NCI-H2227 treated with DMSO at 0.1 percent for 48 hours (cell line): ENCODE measurements at places on chromosomes 12 and 14.

DNA sequence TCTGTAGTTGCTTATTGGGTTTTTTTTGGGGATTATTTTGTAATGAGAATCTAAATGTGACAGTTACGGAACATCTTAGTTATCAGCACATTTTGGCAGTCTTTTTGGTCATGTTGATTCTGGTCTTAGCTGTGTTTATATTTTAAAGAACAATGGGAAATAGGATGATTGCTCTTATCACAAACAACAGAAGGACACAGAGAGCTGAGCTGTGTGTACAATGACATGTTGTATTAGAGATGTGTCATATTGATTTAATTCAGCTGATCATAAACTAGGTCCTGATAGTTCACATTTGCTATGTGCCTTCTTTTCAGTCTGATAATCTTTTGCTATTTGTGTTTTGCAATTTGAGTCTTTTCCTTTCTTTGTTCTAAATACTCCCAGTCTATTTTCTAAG lies 781.7 kb downstream of the TRHDE start:
- no peak for DNase-seq

GRCh38 chr14:77122526-77123125 lies 19.0 kb downstream of the ZDHHC22 start:
- no peak for DNase-seq

DNA sequence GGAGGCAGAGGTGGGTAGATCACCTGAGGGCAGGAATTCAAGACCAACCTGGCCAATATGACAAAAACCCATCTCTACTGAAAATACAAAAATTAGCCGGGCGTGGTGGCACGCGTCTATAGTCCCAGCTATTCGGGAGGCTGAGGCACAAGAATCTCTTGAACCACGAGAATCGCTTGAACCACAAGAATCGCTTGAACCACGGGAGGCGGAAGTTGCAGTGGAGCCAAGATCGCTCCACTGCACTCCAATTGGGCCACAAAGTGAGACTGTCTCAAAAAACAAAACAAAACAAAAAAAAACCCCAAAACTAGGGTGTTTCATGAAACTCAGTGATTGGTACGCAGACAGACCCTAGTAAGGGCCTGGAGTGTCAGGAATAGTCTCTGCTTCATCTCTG lies 6.4 kb upstream of the ARF6 start:
- DNase-seq, result no peak

DNA sequence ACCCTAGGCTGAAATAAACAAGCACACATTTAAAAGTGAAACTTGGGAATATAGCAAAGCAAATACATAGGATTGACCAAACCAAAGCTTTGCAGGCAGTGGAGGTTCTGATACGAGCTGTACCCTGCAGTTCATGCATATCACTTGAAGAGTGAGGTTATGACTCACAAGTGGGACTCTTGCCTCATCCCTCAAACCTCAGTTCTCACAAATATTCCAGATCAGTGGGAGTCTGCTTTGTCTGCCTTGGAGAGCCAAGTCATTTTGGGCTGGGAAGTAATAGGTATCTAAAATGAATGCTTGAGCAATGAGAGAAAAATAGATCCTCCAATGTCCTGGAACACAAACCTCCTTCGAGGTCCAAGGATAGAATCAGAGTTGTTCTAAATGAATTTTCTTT lies 116.4 kb downstream of the LRIG3 start:
- DNase-seq, result no peak

DNA sequence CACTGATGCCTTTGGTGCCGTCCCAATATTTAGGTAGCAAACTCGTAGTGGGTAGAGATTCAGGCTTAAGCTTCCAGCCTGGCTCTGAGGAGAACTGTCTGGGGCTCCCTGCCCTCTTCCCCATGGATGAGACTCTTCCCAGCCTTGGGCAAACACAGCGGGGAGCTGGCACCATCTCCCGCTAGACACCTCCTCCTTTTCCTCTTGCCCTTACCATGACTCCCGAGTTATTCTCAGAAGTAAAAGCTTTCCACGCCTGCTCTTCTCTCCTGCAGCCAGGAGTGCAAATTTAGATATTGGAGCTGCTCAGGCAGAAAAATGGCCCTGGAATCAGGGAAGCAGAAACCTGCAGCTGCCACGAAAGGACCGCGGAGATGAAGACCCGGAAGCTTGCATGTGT lies 45.6 kb upstream of the RBM19 start:
- DNase-seq, result no peak
